Stimulated activated CD4-positive, alpha-beta T cell treated with anti-CD3 and anti-CD28 coated beads, Interleukin-15, amount 100 ng/mL, for 1 hour (primary cell): ENCODE measurements at places on chromosomes 5 and 9.

DNA sequence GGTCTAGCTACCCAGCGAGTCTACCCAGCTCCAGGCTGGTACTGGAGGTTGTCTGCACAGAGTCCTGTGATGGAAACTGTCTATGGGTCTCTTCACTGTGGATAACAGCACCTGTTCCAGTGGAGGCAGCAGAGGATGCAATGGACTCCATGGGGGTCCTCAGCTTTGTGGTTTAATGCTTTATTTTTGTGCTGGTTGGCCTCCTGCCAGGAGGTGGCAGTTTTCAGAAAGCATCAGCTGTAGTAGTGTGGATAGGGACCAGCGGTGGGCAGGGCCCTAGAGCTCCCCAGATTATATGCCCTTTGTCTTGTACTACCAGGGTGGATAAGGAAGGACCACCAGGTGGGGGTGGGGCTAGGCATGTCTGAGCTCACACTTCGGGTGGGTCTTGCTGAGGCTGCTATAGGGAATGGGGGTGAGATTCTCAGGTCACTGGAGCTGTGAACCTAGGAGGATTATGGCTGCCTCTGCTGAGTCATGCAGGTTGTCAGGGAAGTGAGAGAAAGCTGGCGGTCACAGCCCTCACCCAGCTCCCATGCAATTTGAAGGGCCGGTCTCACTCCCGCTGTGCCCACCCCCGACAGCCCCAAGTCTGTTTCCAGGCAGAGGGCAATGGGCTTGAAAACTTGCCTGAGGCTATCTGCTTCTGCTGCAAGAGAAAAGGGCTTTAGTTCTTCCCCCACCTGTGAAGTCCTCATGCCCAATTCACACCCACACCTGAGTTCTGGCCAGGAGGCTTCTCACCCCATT, 397.1 kb downstream of the TLE1 start:
- no peak for DNase-seq

DNA sequence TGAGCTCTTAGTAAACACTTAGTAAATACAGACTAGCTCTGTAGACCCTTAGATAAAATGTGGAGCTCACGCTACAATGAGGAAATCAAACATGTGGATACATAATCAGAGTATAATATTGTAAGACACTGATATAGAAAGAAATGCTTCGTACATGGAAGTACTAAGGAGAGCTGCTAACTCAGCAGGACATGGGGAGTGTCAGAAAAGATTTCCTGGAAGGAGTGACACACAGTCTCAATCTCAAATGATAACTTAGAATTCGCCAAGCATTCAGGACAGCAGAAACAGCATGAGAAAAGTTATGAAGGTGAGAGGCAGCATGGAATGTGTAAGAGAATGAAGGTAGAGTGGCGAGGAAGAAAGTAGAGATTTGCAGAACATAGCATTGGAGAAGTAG, 80.8 kb downstream of the ZNF622 start:
- no peak for DNase-seq

- DNase-seq = no peak
Observed at GRCh38 chr5:62902126-62902525, 323.5 kb downstream of the LRRC70 start.

- no peak for DNase-seq
Observed at GRCh38 chr9:106958955-106959657, 96.1 kb downstream of the ZNF462 start.

- DNase-seq = no peak
Observed at GRCh38 chr9:81650586-81651515, 38.5 kb downstream of the TLE1 start.

- DNase-seq = no peak
Observed at GRCh38 chr5:172005708-172006320, 624 bp downstream of the FBXW11 start.

GRCh38 chr9:103068753-103069152, 73.6 kb downstream of the CYLC2 start:
- no peak for DNase-seq

- DNase-seq = no peak
Observed at GRCh38 chr5:64827703-64828102, 59.0 kb downstream of the CWC27 start.

- no peak for DNase-seq
Observed at GRCh38 chr5:76615759-76616158, 7.4 kb downstream of the F2RL2 start.

DNA sequence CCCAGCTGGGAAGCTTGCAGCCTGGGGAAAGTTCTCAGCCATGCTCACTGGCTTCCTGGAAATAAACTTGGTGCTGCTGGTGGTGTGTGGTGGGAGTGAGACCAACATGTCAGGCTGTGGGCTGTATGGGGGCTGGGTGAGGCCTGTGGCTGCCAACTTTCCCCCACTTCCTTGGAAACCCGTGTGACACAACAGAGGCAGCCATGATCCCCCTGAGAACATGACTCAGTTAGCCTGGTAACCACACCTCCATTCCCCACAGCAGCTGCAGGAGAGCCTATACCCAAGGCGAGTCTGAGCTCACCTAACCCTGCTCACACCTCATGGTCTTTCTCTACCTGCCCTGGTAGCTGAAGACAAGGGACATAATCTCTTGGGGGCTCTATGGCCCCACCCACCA, 72.7 kb upstream of the RGMB start:
- no peak for DNase-seq

- no peak for DNase-seq
Observed at GRCh38 chr9:93486268-93486667, 32.9 kb upstream of the FAM120AOS start.

- no peak for DNase-seq
Observed at GRCh38 chr5:175790796-175791195, 80.6 kb upstream of the CPLX2 start.

DNA sequence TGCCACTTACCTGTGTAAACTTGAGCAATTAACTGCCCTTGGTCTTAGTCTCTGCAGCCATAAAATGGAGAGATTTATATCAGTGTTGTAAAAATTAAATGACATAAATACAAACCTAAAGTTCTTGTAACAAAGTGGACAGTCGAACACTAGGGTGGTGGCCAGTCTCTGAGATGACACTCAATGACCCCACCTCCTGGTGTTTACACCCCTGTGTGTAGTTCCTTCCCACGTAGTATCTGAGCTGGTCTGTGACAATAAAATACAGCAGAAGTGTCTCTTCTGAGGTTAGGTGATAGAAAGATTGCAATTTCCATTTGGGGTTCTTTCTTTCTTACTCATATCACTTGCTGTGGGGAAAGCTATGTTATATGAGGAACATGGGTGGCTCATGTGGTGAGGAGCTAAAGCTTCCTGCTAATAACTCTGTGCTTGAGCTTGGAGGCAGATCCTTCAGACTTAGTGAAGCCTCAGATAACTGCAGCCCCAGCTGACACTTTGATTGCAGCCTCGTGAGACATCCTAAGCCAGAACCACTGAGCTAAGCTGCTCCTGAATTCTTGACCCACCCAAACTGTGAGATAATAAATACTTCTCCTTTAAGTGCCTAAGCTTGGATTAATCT, 173.4 kb upstream of the CHD1 start:
- DNase-seq = no peak

DNA sequence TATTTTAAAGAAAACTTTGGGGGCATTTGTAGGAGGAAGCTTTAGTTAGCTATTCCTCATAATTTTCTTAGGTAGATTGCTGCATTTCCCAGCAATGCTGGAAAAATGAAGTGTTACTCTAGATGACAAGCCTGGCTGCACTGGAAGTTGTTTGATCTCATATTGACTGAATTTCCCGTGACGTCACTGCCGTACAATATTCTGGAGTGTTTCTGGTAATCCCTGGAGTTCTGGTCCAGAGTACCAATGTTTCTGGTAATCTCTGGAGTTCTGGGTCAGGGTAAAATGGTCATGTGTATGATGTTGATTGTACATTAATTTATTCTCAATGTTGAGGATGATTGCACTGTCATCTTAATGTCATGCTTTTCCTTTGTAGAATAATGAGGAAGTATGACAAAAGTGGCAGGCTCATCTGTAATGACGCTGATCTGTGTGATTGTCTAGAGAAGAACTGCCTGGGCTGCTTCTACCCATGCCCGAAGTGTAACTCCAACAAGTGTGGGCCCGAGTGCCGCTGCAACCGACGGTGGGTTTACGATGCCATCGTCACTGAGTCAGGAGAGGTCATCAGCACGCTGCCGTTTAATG, 26.2 kb downstream of the ARL14EPL start:
- no peak for DNase-seq

DNA sequence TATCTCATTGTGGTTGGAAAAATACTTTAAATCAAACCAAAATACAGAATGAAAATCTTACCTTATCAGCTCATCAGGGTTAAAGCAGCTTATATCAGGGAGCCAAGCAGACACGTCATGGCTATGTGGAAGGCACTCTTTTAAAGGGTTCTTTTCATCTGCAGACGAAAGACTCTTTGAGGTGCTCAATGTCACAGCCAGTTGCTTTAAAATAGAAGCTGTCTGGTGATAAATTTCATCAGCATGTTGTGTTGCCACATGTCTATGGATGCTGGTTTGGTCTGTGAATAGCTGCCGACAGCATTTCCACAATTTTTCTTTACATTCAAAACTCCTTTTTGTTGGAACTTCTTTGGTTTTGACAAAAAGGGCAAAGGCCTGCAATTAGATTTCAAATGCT, 7.5 kb downstream of the TSTD2 start:
- DNase-seq = no peak

DNA sequence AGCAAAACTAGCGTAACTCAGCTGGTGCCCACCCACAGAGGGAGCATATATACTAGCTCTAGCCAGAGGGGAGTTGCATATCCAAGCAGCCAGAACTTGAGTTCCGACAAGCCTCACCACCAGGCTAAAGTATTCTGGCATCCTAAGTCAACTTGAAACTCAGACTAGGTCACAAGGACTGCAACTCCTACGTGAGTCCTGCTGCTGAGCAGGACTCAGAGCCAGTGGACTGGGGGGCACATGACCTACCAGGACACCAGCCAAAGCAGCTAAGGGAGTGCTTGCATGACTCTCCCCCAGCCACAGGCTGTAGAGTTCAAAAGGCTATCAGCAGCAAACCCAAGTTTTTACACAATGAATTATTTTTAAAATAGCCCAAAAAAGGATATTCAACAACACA, 26.1 kb downstream of the SPDL1 start:
- DNase-seq = no peak

- no peak for DNase-seq
Observed at GRCh38 chr5:39157701-39158100, 61.7 kb downstream of the FYB1 start.

DNA sequence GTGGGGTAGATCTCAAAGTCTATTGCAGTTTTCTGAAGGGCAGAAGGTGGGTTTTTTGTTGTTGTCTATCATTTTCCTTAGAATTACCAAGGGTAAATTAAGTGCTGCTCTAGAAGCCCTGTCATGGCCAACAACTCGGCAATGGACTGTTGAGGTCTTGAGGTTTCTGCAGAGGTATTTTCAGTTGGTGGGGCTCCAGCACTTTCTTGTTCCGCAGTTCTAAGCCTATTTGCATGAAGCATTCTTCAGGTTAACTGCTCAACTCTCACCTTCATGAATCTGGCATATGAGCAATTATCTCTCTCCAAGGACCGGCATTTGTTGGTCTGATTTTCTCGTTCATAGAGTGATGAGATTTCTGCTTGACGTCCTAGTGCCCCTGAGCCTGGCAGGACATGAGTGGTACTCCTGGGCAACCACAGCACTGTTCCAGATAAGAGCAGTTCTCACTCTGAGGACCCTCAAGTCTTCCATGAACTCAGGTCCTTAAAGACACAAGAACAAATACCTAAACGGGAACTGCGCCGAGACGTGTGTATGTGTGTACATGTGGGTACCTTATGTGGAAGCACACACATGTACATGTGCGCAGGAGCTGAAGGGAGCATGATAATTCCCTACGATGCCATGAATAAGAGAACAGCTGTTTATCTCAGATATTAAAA, 544.5 kb downstream of the CSNK1G3 start:
- no peak for DNase-seq

GRCh38 chr9:2335260-2335659, 286.3 kb upstream of the VLDLR start:
- DNase-seq = no peak

GRCh38 chr5:5018578-5018970, 121.6 kb upstream of the ADAMTS16 start:
- DNase-seq = no peak

GRCh38 chr5:97986069-97986468, 787.4 kb upstream of the RGMB start:
- no peak for DNase-seq

- no peak for DNase-seq
Observed at GRCh38 chr9:135552698-135553171, 6.8 kb downstream of the OBP2A start.

GRCh38 chr9:16236311-16236710, 634.2 kb downstream of the BNC2 start:
- DNase-seq = no peak

DNA sequence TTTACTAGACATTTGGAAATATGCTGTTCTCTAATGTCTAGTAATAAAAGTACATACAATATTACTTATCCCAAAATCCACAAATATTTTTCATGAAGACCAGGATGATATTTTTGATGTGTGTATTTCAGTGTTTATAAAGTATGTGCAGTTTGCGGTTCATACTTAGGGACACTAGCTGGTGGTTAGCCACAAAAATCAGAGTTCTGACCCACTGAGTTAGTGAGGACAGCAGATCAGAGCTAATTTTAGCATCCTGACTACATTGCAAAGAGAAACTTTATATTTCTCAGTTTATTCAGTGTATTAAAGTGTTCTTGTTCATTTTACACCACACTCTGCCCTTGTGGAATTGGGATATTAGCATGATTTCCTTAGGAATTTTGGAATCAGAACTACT, 655.3 kb downstream of the HTR1A start:
- no peak for DNase-seq

GRCh38 chr5:148542812-148543211, 111.5 kb downstream of the HTR4 start:
- no peak for DNase-seq

DNA sequence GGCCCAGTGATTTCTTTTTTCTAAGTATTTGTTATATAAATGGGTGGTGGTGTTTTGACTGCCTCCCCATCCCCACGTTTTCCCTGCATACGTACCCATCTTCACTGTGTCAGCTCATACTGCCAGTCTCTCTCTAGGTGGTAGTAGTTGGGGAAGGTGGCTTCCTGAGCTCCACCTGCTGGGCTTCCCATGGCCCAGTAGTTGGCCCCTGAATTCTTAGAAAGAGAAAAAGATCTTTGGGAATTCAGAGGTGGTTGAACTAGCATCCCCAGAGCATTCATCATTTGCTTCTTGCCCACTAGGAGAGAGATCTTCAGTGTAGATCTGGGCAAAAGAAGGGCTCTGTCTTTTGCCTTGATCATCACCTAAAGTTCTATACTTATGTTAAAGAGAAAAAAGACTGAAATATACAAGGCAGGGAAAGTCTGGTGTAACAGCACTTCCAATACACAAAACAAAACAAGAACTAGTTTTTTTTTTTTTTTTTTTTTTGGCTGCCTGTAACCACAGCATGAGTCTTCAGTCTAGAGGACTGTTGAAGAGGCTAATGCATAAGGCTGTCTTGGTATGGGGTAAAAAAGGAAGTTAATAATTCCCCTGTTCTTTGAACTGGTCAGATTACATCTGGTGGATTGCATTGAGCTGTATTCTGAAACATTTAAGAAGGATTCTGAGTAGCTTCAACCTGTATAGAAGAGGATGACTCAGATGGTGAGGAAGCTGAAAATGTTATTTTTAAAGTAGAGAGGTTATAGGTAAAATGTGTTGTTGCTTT, 128.7 kb downstream of the ATG10 start:
- no peak for DNase-seq

GRCh38 chr5:89728750-89729149, 680.8 kb downstream of the CETN3 start:
- no peak for DNase-seq
